ENCODE measurements at places on chromosomes 5 and 9. TPM values are rescaled to one million over a fixed set of nuclear protein-coding genes. Genes with fewer than 3 reads are reported as not detected.

DNA sequence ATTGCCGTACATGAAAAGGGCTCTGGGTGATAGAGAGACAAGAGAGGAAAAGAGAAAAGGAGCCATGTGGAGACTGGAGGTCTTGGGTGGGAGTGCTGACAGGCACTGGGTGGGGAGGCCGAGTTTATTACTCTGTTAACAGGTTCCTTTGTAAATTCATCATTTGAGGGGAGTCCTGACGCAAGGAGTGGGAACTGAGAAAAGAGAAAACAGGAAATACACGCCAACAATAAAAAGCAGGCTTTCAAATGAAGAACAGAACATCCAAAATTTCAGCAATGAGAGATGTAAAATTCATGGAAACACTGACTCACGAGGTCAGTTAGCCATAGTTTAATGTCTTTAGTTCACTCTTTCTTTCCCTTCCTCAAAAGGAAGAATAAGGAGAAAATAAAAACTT lies 342.8 kb downstream of the TMEM167A start:
- no peak for DNase-seq

DNA sequence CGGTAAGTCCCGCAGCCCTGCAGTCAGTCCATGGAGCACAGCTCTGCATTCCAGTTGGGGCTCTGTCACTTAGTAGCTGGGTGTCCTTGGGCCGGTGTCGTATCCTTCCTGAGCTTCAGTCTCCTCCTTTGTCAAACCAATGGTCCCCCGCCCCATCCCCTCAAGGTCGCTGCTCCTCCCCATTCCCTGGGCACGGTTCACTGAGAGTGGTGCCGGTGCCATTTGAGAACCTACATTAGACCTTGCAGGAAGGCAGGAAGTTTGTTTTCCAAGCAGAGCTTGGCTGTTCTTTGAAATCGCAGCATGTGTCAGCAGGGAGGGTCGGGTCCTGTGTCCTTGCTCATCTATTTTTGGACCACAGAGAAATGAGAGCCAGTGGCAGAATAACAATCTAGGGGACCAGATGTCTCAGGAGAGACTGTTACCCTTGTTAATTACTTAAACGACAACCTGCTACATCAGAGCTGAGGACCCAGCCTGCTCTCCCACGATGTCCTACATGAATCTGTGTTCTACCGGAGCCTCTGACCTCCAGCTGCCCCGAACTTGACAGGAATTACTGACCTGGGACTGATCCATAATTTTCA lies 21.7 kb upstream of the BARHL1 start:
- DNase-seq: peak; percentile 90

SLIT3 gene
- 54.1 TPM for total RNA-seq

DNA sequence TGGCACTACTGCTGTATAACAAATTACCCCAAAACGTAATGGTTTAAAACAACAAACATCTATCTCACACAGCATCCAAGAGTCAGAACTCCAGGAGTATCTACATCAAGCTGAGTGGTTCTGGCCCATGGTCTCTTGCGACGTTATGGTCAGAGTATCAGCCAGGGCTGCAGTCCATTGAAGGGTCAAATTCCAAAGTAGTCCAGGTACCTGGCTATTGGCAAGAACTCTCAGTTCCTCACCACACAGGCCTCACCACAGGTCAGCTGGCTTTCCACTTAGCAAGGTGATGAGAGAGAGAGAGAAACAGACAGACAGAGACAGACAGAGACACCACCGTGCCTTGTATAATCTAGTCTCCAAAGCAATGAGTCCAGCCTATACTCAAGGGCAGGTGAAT lies 22.6 kb downstream of the EPB41L4A start:
- DNase-seq: no peak

DNA sequence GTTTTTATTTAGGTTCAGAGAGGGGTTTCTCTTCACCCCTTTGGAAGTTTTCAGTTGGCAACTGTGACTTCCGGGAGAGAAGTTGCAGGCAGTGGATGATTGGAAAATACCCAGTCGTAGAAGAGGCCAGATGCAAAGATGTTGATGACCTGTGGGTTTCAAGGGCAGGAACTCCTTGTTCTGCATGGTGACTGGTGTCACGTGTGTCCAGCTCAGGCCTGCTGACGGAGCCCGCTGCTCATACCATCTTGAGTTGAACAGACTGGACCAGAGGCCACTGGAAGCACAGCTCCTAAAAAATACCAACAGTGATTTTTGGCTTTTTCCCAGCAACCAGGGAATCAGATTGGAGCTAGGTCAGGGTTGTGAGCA lies 243.9 kb upstream of the KLF4 start:
- no peak for DNase-seq

GRCh38 chr9:109857336-109857735 lies 77.3 kb downstream of the PALM2AKAP2 start:
- DNase-seq: no peak

EPB41L4A gene
- total RNA-seq: 39.0 TPM

DNA sequence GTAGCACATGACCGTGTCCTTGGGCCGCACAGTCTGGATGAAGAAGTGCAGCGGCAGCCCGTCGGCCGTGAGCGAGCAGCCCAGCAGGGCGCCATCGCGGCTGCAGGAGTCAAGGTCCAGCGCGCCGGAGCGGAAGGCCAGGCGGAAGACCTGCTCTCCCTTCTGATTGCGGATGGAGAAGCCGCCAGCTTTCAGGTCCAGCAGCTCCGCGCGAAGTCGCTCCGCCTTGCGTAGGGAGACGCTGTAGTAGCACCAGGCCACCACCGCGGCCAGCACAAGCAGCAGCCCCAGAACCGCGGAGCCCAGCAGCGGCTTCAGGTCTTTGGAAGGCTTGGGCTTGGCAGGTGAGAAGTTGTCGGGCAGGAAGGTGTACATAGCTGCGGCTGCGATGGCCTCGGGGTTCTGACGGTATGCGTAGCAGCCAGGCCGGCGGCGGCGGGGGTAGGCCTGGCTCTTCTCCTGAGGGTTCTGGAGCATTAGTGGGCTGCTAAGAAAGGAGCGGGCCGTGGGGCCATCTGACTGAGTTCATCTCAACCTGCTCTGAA lies 4.2 kb downstream of the MYORG start:
- peak; percentile 75 for DNase-seq

PCDHB4 gene
- total RNA-seq: 5.8 TPM

GRCh38 chr9:138069731-138070456 lies 192.3 kb downstream of the CACNA1B start:
- DNase-seq: peak; percentile 6

GRCh38 chr9:98603821-98604383 lies 104.8 kb downstream of the GABBR2 start:
- DNase-seq: no peak

GRCh38 chr5:142866563-142867275 lies 96.5 kb downstream of the ARHGAP26 start:
- peak; percentile 70 for DNase-seq

MYMK gene
- not detected for total RNA-seq

EQTN gene
- total RNA-seq: 1.4 TPM

DNA sequence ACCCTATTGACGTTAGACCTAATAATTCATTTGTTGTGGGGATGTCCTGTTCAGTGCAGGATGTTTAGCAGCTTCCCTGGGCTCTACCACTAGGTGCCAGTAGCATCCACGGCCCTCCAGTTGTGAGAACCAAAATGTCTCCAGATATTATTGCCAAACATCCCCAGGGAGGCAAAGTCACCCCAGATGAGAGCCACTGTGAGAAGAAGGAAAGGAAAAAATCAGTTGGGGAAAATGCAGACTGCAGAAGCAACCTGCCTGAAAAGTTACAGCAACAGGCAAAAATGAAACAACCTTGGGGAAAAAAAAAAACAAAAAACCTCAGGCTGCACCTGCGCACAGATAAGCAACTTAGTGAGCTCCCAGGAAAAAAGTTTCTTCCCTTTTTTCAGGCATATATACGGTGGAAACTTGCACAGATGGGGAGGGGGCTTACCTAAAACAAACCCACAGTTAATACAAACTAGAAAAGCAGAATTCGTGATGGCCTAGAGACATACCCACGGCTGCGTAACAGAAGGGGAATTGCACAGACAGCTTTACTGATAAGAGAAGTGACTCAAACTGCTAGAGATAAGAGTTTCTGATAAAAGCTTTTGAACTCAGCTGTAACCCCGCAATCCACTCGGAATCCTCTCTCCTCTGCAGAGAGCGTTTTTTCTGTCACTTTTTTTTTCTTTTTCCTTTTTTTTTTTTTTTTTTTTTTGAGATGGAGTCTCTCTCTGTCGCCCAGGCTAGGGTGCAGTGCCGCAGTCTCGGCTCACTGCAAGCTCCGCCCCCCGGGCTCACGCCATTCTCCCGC lies 29.8 kb upstream of the FBP1 start:
- peak; percentile 64 for DNase-seq

Measured in kidney (tissue), 22 donors.